ENCODE measurements at places on chromosomes 5 and 9.

DNA sequence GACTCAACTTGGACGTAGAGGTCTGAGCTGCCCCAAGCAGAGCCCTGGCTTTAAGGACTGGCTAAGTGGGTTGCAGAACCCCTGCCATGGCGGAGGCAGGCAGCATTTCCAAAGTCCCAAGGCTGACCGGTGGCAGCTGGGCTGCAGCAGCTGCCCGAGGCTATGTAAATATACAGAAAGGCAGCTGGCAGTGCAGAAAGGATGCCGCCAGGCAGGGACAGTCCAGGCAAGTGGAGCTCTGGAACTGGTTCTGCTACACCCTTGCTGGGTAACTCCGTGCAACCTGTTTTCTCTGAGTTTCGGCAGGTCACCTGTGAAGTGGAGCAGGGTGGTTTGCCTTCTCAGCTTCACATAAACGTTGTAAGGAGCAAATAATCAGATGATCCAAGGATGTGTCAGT is 46.0 kb downstream of the SHB start:
- DNase-seq = no peak

DNA sequence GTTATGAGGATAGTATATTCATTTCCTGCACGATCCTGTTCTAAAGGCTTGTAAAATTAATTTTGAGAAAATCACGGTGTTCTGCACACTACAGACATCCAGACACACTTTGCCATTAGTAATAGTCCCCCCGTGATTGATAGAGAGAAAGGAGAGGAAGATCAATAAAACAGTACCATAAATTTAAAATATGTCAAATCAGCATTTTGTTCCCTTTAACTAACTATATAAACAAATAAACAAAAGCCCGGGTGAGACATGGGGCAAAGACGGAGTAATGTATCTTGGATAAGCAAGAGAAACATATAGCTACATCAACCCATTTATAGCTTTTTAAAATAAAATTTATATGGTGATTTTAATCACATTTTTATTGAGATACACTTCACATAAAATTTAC is 10.6 kb upstream of the CER1 start:
- no peak for DNase-seq

DNA sequence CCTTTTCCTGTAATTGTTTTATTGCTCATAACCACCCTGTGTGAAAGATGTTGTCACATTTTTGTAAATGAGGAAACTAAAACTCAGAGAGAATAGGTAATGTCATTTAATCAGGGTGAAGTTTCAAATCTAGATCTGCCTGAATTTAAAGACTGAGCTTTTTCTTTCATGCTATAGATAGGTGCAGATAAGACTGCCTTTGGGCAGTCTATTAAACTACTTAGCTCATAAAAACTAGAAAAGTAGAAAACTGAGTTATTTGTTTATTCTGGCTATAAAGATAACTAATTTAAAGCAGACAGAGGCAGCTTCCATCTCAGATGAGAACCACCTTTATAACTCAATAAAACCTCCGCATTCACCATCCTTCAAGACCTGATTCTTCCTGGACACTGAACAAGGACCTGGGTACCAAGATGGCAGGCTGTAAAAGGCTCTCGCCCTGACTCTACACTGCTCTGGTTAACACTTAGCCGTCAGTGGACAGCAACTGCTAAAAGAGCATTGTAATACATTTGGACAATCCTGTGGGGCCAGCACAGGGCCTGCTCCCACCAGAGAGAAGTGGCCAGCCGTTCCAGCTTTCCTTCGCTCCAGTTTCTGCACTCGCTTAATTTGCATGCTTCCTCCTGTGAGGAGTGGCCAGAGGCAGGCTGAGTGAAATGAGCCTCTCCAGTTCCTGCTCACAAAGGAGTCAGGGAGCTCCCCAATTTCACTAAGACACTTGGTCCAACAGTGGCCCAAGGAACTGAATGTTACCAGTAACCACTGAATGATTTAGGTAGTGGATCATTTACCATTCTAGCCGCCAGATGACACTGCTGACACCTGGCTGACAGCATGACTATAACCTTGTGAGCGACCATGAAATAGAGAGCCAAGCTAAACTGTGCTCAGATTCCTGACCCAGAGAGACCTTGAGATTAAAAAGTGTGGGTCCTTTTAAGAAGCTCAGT is 566.4 kb downstream of the EFNA5 start:
- no peak for DNase-seq

DNA sequence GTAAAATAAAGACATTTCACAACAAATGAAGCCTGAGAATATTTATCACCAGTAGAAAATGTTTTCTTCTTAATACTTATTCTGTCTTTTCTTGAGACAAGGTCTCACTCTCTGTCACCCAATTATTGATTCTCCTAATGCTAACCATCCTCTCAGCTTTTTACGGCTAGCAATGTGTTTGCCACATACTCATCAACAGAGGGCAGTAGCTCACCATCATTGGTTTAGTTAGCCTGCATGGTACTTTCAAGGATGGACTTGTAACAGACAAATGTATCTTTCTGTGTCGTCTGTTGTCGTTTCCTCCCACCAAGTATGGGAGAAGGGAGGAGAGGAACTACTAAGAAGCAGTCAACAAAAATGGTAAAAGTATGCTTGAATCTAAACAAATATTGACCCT is 5.9 kb upstream of the ACO1 start:
- peak; percentile 55 for DNase-seq

DNA sequence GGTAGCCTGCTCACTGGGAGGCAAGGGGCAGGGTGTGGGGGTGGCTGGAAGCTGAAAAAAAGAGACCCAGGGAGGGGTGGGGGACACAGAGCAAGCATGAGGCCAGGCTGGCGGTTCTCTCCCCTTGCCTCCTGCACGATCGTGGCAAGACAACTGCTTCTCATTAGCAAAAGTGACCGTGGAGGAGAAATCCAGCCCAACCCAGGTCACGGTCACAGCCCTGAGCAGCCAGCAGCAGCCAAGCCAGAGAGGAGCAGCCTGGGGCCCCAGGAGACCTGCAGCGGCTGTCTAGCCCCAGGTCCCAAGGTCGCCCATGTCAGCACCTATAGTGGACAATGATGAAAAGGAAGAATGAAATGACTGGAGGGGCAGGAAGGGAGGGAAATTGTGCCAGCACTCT is 89.1 kb downstream of the NRG2 start:
- no peak for DNase-seq

GRCh38 chr9:91151718-91152095 is 210.0 kb downstream of the AUH start:
- no peak for DNase-seq

- peak; percentile 42 for DNase-seq
Measured at GRCh38 chr5:71778678-71779276, 59.7 kb downstream of the CARTPT start.
